Activated CD8-positive, alpha-beta memory T cell treated with anti-CD3 and anti-CD28 coated beads for 4 hours (primary cell): ENCODE measurements at places on chromosomes 11 and 22.
A peak's percentile ranks its signal among the peaks of the same experiment; 100 is the strongest.

GRCh38 chr11:64202992-64203391 is 3.5 kb upstream of the FERMT3 start:
- no peak for DNase-seq

DNA sequence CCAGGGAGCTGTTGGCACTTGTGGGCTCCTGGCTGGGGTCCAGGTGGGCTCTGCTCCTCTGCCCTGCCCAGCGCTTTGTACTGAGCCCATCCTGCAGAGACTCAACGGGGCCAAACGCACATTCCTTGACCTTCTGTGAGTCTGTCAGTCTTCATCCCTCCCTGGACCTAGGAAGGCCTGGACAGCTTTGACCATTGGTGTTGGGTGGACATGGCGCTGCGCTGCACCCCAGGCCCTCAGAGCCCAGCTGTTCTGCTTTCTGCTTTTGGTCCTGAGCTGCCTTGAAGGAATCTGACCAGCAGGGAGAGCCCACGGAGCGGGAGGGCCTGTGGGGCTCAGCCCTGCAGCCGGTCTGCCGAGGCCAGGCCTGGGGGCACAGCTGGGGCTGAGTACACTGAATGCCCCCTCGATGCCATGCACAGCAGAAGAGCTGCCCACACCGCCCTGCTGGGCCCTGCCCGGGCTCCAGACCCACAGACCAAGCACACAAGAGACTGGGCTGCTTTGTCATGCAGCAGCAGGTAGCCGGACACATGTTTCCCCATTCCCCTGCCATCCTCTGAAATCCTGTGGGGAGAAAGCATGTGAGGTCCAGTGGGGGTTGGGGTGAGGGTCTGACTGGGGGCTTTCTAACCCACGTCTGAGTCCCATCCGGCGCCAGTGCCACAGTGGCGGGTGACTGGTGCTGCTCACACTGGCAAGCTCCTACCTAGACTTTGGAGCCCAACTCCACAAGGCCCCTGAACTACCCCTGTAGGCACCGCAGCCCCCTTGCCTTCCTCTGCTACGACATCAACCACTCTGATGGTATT is 24.1 kb upstream of the CCDC188 start:
- DNase-seq, result no peak

- no peak for DNase-seq
These were observed 7.4 kb downstream of the ATL3 start for GRCh38 chr11:63663809-63664208.

- no peak for DNase-seq
These were observed 73.0 kb upstream of the SHISAL1 start for GRCh38 chr22:44385781-44386180.

GRCh38 chr22:43152357-43153071 is 1.2 kb downstream of the TSPO start:
- peak; percentile 34 for DNase-seq

DNA sequence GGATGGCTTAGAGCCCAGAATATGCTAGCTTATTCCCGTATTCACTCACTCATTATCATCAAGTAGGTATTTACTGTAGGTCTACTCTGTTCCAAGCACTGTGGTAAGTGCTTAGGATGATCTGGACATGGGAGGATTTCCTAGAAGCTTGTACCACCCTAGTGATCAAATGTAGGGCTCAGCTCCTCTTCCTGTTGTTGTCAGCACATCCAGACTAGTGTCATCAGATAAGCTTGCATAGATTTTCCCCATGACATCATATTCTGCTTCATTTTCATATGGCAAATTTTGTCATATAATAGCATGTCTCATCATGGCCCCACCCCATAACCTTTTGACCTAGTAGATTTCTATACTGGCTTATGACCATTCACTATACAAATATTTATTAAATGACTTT is 19.3 kb upstream of the NUCB2 start:
- no peak for DNase-seq

GRCh38 chr11:2745511-2745910 is 45.7 kb upstream of the KCNQ1OT1 start:
- DNase-seq, result no peak

- no peak for DNase-seq
These were observed 42.9 kb downstream of the QSER1 start for GRCh38 chr11:32935462-32936029.

- no peak for DNase-seq
These were observed 189.3 kb downstream of the GUCY1A2 start for GRCh38 chr11:106828976-106829375.

GRCh38 chr22:18110194-18110953 is at the start of gene TUBA8:
TUBA8 (plus strand) TSS chr22:18110809; CDS start chr22:18110866, 57 bp downstream.
- peak; percentile 14 for DNase-seq

DNA sequence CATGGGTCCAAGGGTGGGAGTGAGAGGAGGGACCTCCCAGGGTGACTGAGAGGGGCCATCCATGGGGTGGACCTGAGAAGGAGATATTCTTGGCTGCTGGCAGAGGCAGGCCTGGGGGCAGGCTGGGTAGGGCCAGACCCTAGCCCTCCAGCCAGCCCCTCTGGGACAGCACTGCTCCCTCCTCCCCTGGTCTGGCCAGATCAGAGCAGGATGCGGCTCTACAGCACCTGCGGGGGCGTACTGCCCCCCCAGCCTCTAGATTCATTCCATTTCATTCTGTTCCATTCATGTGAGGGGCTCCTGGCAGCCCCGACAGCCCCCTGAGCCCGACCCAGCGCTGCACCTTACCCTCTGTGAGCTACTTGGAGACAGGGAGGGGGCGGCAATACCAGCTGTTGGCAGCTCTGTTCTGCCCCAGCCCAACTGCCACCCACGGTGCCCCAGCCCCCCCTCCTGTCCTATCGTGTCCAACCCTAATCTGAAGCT is 34.3 kb upstream of the MYRF start:
- no peak for DNase-seq

DNA sequence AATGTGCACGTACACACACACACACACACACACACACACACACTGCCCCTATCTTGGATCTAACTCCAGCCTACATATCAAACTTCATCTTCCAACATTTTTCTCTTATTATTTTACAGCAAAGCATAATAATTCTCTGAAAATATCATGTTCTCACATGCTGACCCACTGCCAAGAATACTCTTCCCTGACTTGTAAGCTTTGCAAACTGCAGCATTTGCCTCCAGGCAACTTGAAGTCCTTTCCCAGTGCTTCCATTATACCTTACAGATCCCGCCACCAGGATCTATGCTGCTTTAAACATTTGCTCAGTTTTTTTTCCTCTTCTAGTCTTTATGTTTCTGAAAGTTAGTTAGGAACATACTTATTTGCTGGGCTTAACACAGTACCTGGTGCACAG is 483.3 kb upstream of the ARHGAP42 start:
- DNase-seq, result no peak

DNA sequence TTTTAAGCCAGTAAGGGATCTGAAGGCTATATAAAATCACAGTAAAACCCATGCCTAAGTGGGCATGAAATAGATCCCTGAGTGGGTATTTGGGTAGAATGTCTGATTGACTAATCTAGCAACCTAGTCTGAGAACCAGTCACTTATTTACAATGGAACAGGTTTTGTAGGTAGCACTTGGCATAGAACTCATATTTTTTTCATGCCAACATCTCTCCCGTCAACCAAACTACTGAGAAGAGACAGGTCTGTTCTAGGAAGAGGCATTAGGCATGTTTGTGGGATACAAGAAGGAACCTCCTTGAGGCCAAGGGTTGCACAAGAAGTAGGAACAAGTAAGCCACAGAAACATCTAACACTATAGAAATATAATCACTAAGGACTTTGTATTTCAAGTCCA is 840.4 kb upstream of the TENM4 start:
- DNase-seq, result no peak

DNA sequence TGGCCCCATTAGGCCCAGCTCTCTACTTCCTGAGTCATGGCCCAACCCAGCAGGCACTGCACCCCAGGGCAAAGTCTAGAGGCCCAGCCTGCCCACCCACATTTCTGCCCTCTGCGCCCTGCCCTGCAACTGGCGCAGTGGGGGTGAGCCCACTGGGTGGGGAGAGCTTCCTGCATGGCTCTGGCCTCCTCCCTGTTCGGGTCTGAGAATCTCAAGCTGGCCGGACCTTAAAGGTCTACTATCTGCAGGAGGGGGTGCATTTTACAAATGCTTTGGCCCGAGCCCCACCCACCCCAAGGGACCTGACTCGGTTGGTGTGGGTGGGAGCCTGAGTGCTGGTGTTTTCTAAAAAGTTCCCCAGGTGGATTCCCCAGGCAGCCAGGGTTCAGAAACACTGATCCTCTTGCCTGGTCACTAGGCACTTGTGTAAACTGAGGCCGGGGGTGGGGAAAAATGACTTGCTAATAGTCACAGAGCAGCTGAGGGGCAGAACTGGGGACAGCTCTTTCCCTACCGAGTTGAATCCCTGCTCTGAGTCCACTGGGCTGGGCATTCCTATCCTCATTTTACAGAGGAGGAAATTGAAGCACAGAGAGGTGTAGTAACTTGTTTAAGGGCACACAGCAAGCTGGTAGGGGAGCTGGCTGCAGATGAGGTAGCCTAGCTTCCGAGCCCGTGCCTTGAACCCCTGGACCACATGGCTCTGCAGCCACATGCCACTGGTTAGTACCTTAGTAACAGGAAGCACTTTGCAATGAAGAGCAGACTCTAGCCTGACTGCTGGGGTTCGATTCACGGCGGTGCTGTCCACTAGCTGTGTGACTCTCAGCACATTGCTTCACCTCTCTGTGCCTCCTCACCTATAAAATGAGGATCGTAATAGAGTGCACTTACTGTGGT is 36.3 kb downstream of the CD82 start:
- no peak for DNase-seq

DNA sequence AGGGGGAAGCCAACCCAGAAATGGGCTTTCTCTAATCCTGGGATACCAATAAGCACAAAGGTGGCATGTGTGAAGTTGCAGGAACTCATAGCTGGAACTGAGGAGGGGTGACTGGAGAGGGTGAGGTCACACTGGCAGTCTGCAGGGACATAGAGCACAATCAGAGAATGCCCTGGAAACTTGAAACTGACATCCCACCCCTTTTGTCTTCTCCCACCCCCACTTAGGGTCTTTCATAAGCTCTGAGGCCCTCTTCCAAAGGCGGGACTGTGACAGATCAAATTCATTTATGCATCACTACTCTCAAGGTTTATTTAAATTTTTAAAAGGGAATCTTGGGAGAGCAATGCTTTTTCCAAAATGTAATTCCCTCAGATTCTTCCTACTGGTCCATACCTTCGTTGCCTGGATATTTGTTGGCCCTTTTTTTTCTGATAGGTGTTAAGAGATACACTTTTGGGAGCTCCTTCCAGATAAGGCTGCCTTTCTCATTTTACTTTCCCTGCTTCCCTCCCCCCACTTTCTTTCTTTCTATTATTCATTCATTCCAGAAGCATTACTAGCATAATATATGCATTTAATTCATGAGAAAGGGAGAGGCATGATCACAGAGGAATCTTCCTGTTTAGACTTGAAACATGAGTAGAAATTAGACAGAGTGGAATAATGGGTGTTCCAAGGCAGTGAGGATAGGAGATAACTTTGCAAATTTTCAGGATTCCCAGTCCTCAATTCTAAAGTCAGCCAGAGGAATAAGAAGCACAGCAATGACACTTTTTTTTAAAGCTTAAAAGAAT is 14.8 kb downstream of the OR51E2 start:
- no peak for DNase-seq

GRCh38 chr11:31106968-31107576 is 262.5 kb downstream of the DCDC1 start:
- peak; percentile 2 for DNase-seq

GRCh38 chr22:43109921-43110443 is 568 bp upstream of the BIK start:
- DNase-seq, result no peak

DNA sequence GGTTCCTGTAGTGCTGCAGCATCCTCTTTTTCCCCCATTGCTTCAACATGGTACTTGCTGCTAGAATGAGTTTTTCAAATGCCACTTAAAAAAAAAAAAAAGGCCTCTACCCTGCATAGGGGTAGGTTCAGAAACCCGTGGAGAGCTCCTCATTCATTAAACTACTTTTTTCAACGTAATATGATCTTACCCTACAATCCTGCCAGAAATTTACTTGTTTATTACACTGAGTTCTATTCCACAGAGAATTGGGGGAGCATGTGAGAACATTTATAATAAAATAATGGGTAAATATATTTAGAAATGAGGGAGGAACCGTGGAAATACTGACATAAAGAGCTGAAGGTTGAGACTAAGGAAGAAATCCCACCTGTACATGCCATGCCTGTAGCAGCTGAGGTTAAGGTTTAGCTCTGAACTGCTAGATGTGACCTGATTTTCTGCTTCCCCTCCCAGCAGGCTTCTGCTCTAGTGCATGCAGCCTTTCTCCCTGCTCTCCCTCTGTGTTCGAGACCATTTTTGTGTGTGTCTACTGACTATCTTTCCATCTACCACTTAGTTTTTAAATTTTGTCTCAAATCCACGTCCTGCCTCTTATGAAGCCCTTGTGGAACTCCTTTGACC is 225.7 kb downstream of the DDX10 start:
- no peak for DNase-seq

DNA sequence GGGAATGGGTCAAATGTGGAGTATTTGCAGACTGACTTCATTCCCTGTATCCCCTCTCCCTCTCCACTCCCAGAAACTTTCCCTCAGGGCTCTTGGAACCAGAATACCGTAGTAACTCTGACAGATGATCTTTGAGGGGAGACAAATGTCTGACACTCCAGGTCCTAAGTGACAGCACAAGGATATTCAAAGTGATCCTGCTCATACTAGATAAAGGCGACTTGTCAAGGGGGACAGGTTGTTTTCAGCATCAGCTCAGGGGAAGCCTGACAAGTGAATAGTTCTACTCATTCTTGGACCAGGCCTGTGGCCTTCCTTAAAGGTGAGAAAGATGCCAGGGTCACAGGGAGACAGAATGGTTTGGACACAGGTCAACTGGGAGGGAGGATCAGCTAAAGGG is 92.8 kb downstream of the NXPE2 start:
- DNase-seq, result no peak

DNA sequence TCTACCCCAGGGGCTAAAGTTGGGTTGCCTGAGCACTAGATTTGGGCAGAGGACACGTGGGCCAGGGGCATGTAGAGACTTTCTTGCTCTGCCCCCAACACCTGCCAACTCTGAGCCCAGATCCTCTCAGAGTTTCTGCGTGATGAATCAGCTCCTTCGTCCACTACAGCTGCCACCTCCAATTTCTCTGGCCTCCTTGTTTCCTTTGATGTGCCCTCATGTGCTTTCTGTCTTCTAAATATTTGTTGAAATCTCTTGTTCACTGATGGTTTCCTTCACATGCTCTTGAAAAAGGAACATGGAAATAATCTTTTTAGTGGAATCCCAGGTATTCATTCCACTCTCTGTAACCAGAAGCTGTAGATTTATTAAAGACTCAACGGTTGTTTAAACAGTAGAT is 8.0 kb downstream of the IZUMO1R start:
- no peak for DNase-seq

- no peak for DNase-seq
These were observed 12.2 kb downstream of the OR8D1 start for GRCh38 chr11:124301548-124301947.

DNA sequence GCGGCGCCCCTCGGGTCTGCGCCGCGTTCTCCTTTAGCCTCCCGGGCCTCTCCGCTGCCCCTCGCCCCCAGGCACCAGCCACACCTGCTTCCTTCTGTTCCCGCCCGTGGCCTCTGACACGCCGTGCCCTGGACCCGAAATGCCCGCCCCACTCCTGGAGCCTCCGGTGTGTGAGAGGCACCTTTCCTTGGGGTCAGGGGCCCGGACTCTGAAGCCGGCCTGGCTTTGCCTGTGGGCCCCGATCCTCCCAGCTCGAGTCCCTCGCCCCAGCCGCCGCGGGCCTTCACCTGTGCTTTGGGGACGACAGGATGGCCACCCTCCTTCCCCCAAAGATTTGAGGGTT is 661 bp upstream of the CDPF1 start:
- no peak for DNase-seq

- no peak for DNase-seq
These were observed 2.7 kb downstream of the LRRC56 start for GRCh38 chr11:539971-540481.
